ENCODE measurements at places on chromosomes 3 and 15.

DNA sequence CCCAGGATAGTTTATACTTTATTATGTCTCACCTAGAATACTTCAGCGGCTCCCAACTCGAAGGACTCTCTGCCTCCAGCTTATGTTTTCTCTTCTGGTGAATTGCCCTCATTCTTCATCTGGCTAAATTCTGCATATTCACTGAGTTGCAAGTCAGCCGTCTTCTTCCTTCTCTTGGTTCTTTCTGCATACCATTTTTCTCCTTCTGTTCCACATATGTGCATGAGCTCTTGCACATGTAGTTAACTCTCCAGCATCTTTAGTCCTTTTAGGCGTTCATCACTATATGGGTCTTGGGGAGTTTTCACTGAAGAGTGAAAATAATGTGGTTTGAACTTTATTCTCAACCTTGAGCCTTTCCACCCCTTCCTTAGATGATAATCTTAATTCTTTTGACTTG lies 70.1 kb downstream of the AP4E1 start:
- DNase-seq = no peak

GRCh38 chr3:38516669-38517068 lies 20.5 kb downstream of the EXOG start:
- no peak for DNase-seq

- DNase-seq = no peak
Observed at GRCh38 chr3:42935472-42935871, 29.5 kb downstream of the ZNF662 start.

DNA sequence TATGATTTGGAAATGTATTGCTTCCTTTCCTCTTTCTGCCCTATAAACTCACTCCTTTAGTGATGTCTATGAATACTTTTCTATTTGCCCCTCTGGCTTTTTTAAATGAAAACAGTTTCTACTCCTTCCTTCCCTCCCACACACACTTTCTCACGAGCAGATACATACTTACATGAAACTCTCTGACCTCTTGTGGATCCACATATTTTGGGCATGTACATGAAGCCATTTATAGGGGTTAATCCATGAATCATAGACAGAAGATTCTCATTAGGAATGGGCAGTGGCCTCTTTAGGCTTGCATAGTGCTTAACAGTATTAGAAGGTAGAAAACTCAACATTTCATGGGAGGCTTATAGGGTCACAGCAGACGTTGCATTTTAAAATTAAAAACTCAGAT lies 24.8 kb downstream of the ANAPC13 start:
- no peak for DNase-seq

DNA sequence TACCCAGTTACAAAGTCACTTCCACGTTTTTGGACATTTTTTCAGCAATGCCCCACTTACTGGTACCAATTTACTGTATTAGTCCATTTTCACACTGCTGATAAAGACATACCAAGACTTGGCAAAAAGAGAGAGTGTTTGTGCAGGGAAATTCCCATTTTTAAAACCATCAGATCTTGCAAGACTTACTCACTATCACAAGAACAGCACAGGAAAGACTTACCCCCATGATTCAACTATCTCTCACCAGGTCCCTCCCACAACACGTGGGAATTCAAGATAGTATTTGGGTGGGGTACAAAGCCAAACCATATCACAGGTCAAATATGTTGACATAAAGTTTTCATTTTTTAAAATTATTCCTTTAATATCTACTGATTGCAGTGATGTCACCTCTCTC lies 16.2 kb upstream of the ABI3BP start:
- no peak for DNase-seq

- DNase-seq = peak; percentile 5
Observed at GRCh38 chr3:198113206-198114053, 153.4 kb downstream of the LMLN start.

DNA sequence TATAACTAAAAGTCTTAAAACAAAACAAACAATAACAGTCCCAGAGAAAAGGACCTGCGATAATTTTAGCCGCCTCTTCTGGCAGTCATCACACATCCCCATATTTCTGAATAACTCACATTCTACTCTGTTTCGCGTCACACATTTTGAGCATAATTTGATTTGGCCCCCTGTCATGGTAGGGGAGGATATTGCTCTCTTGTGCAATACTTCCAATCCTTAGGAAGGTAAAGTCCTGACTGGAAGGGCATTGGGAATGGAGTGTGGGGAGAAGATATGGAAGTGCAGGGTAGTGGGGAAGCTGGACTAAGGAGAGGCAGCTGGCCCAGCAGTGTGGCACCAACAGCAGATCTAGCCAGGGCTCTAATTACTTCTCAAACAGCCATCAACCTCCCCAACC lies 11.3 kb upstream of the FSIP1 start:
- no peak for DNase-seq

GRCh38 chr3:23421811-23422516 lies 218.8 kb downstream of the UBE2E2 start:
- DNase-seq = no peak

DNA sequence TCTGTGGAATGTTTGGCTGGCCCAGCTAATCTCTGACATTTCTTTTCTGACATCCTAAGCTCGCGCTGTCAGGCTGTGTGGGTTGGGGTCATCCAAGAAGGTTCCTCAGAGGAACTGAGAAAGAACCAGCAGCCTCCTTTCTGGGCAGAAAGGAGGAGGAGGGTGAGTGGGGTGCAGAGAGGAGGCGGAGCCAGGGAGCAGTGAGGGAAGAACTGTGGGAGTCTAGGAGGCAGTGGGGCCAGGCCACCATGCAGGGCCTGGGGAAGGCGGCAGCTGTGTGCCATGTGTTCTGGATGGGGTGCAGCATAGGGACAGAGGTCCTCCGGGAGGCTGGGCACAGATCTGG lies 5.3 kb downstream of the SEMA7A start:
- DNase-seq = no peak

- DNase-seq = no peak
Observed at GRCh38 chr15:87228460-87228859, 1028.1 kb downstream of the NTRK3 start.

DNA sequence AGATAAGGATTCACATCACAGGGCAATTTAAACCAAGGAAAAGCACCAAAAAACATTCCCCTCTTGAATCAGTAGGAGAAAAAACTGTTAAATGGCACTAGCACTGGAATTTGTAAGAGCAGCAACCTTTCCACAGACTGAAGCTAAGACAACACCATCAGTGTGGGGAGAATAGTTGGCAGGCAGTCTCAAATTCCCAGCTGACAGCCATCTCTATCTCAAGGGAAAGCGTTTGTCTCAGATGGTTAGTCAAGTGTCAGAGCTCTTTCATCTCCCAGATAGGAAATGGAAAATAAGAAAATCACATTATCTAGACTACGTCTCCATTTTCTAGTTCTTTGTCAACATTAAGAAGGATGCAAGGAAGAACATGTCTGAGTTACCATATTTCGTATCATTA lies 228.7 kb downstream of the WDR72 start:
- DNase-seq = no peak

DNA sequence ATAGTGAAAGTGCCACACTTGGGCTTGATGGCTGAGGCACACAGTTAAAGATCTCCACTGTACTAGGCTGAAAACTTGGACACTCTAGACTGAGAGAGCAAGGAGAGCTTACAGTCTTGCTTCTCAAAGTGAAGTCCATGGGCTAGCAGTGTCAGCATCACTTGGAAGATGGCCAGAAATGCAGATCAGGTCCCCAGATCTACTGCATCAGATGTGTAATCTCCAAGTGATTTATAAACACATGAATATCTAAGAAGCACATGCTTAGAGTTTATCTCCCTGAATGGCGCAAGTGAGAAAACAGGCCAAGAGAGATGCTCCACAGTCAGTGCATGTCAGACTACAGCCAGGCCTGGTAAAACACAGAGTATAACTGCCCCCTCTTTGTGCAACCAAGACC lies 308.6 kb downstream of the CLSTN2 start:
- DNase-seq = no peak

GRCh38 chr3:170021083-170021482 lies 16.7 kb upstream of the GPR160 start:
- no peak for DNase-seq

GRCh38 chr3:14725013-14725412 lies 50.1 kb downstream of the C3orf20 start:
- DNase-seq = no peak

GRCh38 chr3:127299276-127299675 lies 11.4 kb upstream of the PRR20G start:
- no peak for DNase-seq

DNA sequence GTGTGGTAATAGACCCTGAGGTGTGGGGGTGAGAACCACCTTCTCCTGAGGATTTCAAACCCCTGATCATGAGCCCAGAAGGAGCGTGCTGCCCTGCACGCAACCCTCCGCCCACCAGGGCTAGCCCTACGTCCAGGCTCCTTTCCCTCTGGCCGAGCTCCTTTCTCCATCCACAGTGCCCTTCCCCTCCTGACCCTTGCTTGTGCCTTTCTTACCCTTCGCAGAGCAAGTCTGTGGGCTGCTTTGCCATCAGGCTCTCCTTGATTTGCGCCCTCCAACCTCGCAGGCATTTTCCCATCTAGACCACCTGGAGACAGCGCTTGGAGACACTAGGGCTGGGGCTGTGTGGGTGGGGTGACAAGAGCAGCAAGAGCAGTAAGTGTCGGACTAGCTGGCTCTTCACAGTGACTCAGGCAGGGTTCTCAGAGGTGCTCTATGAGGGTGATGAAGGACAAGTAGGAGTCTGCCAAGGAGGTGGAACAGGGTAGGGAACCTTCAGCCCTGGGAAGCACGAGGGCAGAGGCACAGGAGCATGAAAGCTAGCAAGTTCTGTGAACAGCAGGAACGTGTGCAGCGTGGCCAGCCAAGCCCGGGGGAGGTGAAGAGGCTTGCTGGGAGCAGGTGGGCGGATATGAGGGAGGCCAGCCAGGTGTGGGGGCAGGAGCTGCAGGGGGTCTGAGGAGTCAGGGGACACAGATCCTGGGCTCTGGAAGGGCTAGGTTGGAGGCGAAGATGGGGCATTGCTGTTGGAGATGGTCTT lies 2.5 kb upstream of the SLC38A3 start:
- DNase-seq = no peak

GRCh38 chr3:15794842-15795650 lies 2.7 kb downstream of the ANKRD28 start:
- DNase-seq = no peak

DNA sequence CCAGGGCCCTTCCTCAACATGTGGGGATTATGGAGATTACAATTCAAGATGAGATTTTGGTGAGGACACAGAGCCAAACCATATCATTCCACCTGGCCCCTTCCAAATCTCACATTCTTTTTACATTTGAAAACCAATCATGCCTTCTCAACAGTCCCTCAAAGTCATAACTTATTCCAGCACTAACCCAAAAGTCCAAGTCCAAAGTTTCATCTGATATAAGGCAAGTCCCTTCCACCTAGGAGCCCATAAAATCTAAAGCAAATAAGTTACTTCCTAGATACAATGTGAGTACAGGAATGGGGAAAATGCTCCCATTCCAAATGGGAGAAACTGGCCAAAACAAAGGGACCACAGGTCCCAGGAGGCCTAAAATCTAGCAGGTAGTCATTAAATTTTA lies 309.5 kb upstream of the SLITRK3 start:
- no peak for DNase-seq

GRCh38 chr3:120272286-120272685 lies 12.7 kb downstream of the GPR156 start:
- no peak for DNase-seq

GRCh38 chr3:83224101-83224868 lies 1462.8 kb upstream of the GBE1 start:
- DNase-seq = no peak

- DNase-seq = peak; percentile 53
Observed at GRCh38 chr15:101320501-101321052, 25.5 kb upstream of the SNRPA1 start.

DNA sequence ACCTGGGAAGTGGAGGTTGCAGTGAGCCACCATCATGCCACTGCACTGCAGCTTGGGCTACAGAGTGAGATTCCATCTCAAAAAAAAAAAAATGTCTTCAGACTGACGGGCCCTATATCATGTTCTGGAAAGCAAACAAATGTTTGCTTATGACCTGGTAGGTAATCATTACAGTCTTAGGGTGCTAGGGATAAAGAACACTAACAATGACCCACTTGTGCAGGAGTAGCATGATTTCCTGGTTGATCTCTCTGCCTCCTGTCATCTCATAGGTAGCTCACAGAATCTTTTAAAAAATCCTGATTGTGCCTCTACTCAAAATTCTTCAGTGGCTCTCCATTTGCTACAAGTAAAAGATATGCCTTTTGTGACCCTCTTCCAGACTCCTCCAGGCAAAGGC lies 74.5 kb upstream of the TSPAN3 start:
- no peak for DNase-seq

GRCh38 chr3:142963516-142964448 lies at the start of gene PAQR9:
Gene PAQR9 (minus strand): TSS chr3:142963674. CDS start chr3:142963336, 338 bp downstream.
- DNase-seq = no peak

GRCh38 chr15:101646672-101647071 lies 5.5 kb downstream of the TM2D3 start:
- DNase-seq = no peak

DNA sequence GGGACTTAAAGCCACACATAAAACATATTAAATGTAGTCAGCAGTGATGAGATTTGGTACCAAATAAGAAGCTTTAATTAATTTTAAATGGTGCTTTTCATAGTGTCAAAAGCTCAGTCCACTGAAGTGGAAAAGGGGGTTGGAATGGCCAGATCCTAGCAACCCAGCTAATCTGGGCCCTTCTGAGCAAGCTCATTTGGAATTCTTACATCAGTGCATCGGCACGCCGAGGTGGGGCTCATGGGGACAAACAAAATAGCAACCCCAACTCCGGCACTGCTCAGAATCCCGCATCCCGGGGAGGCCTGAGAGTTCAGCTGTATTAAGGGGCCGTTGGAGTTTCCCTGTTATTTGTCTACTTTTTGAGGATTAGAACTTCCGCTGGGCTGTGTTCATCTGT lies 526.4 kb downstream of the SOX2 start:
- peak; percentile 30 for DNase-seq

- DNase-seq = no peak
Observed at GRCh38 chr3:4729061-4729973, 236.2 kb downstream of the ITPR1 start.

- DNase-seq = no peak
Observed at GRCh38 chr3:177515786-177516157, 318.5 kb upstream of the TBL1XR1 start.

Data from head of caudate nucleus (tissue), 42 donors.